ENCODE measurements at places on chromosomes 7 and 10. TPM values are rescaled to one million over a fixed set of nuclear protein-coding genes. Genes with fewer than 3 reads are reported as not detected.

Gene CNPY1
- not detected for total RNA-seq

Gene HOXA3
- 16.0 TPM for total RNA-seq

Gene VWA2
- 5.1 TPM for total RNA-seq

Gene TBX20
- not detected for total RNA-seq

Gene MKI67
- total RNA-seq, result 2.6 TPM

Gene CYP26A1
- not detected for total RNA-seq

Gene ANXA8L1
- total RNA-seq, result 65.7 TPM

Gene HOXA4
- 9.4 TPM for total RNA-seq

Gene MTURN
- 27.7 TPM for total RNA-seq

Gene ZNF92
- total RNA-seq, result 11.3 TPM

Gene GATA3
- total RNA-seq, result 310 TPM

Gene FAM13C
- total RNA-seq, result 26.6 TPM

Gene VSIR
- total RNA-seq, result 65.6 TPM

Gene GPNMB
- 93.6 TPM for total RNA-seq

Gene AGBL3
- total RNA-seq, result 3.9 TPM

Gene LMTK2
- 34.1 TPM for total RNA-seq

Gene CALML5
- total RNA-seq, result not detected

Gene MINDY4
- 16.8 TPM for total RNA-seq

Gene AKR1C8
- total RNA-seq, result not detected

Gene SLC26A5
- total RNA-seq, result 6.2 TPM

Gene NPC1L1
- total RNA-seq, result 0.10 TPM

Gene ANK3
- total RNA-seq, result 86.0 TPM

Gene C10orf105
- 0.34 TPM for total RNA-seq

Gene CTBP2
- total RNA-seq, result 94.5 TPM

Gene GLI3
- total RNA-seq, result 28.8 TPM

Gene FKBP6
- not detected for total RNA-seq

Gene TLX1
- not detected for total RNA-seq

Gene TMEM140
- 11.6 TPM for total RNA-seq

Gene TMEM176A
- 30.7 TPM for total RNA-seq

Gene MBLAC1
- 1.5 TPM for total RNA-seq

Gene LRMDA
- total RNA-seq, result 23.1 TPM

Gene HACD1
- total RNA-seq, result 20.7 TPM

Gene MYL10
- total RNA-seq, result not detected

Gene CTTNBP2
- 16.6 TPM for total RNA-seq

Gene ZNF479
- total RNA-seq, result not detected

Gene SPDYE3
- total RNA-seq, result not detected

Gene SFTPD
- total RNA-seq, result 0.89 TPM

Gene TDRD1
- 0.23 TPM for total RNA-seq

Gene ADCYAP1R1
- total RNA-seq, result 2.6 TPM

Gene INSYN2A
- total RNA-seq, result 0.31 TPM

Gene NUTM2E
- total RNA-seq, result 0.16 TPM

Gene EIF5AL1
- total RNA-seq, result 0.94 TPM

Gene MPP7
- total RNA-seq, result 35.8 TPM

Gene H2BK1
- total RNA-seq, result not detected

Gene TMEM130
- 1.6 TPM for total RNA-seq

Gene RBP3
- total RNA-seq, result not detected

Gene CHCHD3
- 48.9 TPM for total RNA-seq

Gene LIPM
- not detected for total RNA-seq

Gene SLC29A4
- total RNA-seq, result 3.7 TPM

Gene ZNF365
- total RNA-seq, result 0.21 TPM

Gene FOXP2
- 13.5 TPM for total RNA-seq

Gene JAZF1
- 16.1 TPM for total RNA-seq

Gene ZNF485
- total RNA-seq, result 17.6 TPM

Gene CCDC172
- total RNA-seq, result not detected

Gene WIPF3
- total RNA-seq, result 2.3 TPM
